ENCODE measurements at places on chromosomes 4 and X.

- DNase-seq = no peak
These were observed 33.3 kb upstream of the H2AZ1 start for GRCh38 chr4:99983289-99983943.

DNA sequence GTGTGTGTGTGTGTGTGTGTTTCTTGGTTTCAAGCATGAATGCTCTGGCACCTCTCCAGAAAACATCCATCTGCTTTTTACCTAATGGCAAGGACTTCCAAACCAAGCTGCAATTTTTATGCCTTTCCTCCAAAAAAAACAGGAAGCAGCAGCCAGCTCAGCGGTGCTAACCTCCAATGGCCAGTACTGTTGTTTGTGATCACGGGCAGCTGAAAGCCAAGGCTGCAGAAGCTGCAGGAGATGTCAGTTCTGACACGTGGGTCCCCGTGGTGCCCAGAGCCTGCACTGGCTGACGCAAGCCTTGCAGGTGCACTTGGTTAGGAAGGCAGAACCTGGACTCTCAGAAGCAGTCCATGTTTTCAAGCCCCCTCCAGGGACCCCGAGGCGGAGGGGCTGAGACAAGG lies 313.6 kb upstream of the DDX53 start:
- DNase-seq = peak; percentile 84

- DNase-seq = no peak
These were observed 29.3 kb upstream of the ABCG2 start for GRCh38 chr4:88187766-88188165.

DNA sequence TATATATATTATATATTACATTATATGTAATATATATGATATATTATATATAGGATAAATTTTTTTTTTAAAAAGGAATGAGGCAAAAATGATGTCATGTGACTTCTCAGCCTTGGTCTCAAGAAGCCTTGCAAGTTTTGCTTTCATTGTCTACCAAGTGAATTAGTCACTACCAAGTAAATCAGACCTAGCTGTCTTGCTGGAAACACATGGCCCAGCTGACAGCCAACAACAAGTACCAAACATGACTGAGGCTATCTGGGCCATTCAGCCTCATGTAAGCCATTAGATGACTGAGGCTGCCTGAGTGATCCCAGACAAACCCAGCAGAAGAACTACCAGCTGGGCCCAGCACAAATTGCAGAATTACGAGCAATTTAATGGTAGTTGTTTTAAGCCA lies 44.9 kb downstream of the HAND2 start:
- DNase-seq = no peak

DNA sequence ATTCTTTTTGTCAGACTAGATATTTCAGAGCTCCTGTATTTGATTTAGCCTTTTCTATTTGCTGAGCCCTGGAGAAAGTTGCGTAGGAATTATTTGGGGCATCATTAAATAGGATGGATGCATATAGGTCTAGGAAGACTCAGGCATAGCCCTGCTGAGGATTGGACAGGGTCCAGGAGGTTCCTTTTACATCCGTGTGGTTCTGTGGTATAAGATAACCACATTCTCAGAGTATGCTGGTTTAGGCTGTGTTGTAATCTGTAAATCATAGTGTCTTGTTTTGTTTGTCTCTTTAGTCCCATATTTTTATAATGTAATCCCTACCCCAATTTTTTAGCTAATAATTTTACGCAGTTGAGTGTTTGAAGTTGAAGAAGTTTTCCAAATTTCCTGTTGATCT lies 513.7 kb downstream of the RPA4 start:
- DNase-seq = no peak

GRCh38 chr4:128521648-128522111 lies 234.1 kb upstream of the PGRMC2 start:
- peak; percentile 79 for DNase-seq

DNA sequence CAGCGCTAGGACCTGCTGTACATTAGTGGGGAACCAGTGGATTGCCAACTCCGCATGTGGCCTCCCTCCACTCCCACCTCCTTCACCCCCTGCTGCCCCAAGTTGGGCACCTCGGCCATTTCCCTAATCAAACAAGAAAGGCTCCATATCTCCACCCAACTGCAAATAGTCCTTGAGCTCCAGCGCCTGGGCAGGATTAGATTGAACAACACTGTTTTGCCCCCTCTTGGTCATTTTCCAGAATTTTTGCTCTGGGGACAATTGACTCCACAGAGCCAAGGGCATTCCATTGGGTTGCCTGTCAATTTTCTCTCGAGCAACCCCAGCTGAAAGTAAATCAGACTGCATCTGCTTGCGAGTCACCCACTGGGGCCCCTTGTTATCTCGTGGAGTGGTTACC lies 29.6 kb downstream of the CXCL13 start:
- no peak for DNase-seq

DNA sequence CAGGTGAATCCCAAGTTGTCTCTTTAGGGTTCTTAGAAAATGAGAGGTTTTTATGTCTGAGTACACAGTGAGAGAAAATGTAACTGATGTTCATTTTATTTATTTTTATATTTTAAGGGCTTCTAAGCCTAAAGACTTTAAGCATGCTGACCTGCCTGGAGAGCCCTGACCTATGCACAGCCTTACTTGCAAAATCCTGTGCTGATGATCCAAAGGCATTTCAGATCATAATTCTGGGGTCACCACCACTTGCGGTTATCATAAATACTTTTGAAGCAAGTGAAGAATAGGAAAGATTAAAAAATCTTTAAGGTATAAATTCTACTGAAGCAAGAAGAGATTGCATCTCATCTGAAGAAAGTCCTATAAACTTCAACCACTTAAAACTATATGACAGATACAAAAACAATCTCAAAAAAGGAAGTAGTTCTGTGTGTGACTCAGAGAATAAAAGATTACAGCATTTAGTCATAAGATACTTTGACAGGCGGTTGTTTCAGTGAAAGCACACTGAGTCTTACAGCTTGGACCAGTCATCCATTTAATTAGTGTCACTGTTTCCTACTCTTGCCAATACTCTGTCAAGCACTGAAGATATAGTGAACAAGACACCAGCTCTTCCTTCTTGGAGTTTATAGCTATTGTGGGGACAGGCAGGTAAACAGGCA lies 245.2 kb upstream of the DIPK2B start:
- peak; percentile 90 for DNase-seq

DNA sequence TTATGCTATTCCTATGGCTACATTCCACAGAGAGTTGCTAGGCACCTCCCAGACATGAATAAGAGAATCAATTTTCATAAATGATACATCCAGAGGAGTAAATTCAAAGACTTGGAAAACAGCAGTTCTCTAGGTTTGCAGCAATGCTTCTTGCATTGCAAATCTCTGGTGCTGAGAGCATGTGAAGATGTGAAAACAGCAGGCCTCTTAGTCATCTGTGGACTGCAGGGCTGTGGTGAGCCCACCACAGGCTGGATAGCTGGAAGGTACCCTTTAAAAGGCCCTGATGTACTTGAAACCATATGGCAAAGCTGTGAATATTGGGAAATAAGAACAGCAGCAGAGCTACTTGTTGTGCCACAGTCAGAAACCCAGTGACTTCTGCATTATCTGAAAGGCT lies 2135.9 kb downstream of the ARAP2 start:
- DNase-seq = no peak

DNA sequence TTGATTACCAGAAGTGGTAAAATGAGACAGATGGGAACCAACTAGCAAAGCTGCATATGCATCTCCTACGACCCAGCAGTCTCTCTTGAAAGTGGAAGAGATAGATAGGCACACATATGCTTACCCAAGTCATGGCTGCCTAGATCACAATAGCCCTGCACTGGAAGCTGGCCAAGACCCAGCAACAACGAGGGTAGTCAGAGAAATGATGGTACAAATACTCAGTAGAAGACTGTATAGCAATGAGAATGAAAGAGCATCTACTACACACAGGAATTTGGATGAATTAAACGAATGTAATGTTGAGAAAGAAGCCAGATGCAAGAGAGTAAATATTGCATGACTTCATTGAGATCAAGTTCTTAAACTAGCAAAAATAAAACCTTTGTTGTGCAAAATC lies 100.3 kb upstream of the FAT1 start:
- DNase-seq = no peak

DNA sequence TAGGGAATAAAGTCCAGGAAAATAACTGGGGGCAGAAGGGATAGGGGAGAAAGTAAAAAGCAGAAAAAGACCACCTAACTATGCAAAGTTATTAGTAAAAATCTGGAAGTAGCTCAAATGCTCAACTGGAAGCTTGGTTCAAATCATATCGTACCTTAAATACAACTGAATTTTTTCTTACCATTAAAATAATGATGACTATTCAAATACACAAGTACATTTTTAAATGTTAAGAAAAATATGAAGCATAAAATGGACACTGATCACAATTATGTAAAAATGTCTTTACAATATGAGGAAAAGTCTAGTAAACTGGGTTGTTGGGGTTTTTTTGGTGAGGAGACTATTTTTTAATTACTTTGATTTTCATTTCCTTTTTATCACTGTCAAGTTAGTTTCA lies 3.1 kb downstream of the BRWD3 start:
- DNase-seq = no peak
